ENCODE measurements at places on chromosomes 7 and 10.

DNA sequence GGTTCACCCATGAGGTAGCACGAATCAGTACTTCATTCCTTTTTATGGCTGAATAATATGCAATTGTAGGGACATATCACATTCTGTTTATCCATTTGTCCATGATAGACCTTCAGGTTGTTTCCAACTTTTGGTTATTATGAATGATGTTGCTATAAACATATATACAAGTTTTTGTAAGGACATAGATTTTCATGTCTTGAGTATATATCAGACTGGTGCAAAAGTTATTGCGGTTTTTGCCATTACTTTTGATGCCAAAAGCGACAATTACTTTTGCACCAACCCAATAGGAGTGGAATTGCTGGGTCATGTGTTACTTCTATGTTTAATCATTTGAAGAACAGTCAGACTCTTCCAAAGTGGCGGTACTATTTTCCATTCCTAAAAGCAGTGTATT lies 361.5 kb downstream of the RPS24 start:
- no peak overlapping the region for H3K4me3 ChIP-seq
- no peak for DNase-seq
- no peaks in the 10 kb centered on the region for H3K27me3 ChIP-seq
- no peaks in the 10 kb centered on the region for H3K36me3 ChIP-seq
- no peak overlapping the region for H3K27ac ChIP-seq

DNA sequence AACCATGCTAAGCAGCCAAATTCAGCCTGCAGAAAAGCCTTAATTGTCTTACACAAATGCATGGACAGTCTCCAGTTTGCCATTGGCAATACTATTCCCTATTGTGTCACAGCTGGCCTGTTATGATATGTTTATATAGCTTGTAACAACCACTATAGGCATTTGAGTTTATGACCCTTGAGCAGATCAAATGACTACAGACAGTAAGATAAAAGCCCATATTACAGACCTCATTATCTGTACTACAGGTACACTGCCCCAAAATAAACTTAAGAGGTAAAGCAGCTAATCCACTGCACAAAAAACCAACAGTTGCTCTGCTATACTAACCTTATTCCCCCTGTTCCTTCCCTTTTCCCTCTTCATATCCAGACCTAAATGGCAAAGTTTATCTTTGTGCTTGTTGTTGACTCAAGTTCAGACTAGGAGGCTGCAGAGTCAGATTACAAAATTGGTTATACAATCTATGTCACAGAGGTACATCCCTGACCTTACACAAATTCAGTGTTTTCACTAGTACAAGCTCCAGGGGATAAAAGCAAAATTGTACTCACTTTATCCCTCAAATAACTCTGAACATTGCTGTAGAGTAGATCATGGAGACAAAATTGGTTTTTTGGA lies 218.4 kb downstream of the GRM8 start:
- H3K27ac ChIP-seq = no peak overlapping the region
- no peaks in the 10 kb centered on the region for H3K36me3 ChIP-seq
- H3K27me3 ChIP-seq = peaks cover 25% of the 10 kb centered on the region
- DNase-seq = no peak

- no peak overlapping the region for H3K27ac ChIP-seq
- no peak for DNase-seq
- no peak overlapping the region for H3K4me3 ChIP-seq
- no peaks in the 10 kb centered on the region for H3K36me3 ChIP-seq
Observed at GRCh38 chr10:71084061-71084817, 128.1 kb upstream of the UNC5B start.

DNA sequence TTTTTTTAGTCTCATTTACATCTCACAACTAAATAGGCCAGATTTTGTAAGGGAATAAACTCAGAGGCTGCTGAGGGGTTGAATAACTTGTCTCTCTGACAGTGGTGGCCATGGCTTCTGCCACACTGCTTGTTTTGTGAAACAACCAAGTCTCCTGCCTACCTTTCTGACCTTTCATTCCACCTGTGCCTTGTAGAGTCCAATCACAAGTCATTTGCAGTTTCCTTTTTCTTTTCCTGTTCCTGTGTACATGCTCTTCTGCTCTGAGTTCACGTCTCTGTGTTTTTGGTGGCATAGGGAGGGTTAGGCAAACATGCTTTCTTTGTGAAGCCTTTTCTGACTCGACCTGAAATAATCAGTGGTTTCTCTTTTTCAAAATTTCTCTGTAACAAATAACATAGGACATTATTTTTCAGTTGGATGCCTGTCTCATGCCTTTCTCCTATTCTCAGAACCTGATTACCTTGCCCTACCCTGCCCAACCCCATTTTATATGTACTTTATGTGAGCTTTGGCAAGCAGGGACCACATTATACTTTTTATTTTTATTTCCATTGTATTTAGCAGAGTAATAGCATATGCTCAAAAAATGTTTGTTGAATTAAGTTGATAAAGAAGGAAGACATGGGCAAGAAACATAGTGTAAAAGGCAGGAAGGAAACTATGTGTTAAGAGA lies 81.7 kb downstream of the HDAC9 start:
- no peaks in the 10 kb centered on the region for H3K27me3 ChIP-seq
- DNase-seq = no peak
- no peak overlapping the region for H3K4me3 ChIP-seq
- no peaks in the 10 kb centered on the region for H3K36me3 ChIP-seq
- no peak overlapping the region for H3K27ac ChIP-seq

DNA sequence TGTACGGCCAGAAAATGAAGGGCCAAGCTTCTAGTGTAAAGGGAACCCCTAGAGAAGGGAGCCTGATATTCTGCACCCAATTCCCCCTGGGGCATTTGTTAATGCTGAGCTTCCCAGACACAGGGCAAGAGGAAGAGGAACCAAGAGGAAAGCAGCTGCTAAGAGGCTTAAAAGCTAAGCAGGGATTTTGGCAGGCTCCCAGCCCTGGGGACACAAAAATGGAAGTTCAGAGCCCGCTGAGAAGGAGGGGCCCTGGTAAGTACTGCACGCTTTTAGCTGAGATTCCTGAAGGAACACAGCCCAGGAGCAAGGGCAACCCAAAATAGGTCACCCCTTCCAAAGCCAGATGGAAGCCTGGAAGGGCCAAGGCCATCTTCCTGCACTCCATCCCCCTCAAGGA lies 387.3 kb upstream of the MGMT start:
- H3K4me1 ChIP-seq = peaks cover 4% of the 10 kb centered on the region
- no peak overlapping the region for H3K27ac ChIP-seq
- H3K27me3 ChIP-seq = no peaks in the 10 kb centered on the region

- H3K4me3 ChIP-seq = peak overlapping the region; percentile 63
- no peak overlapping the region for H3K27ac ChIP-seq
- no peak for DNase-seq
Observed at GRCh38 chr7:1666823-1667565, 3.1 kb upstream of the ELFN1 start.

- H3K4me1 ChIP-seq = peaks cover 7% of the 10 kb centered on the region
- no peak overlapping the region for H3K4me3 ChIP-seq
- no peak overlapping the region for H3K27ac ChIP-seq
- no peak for DNase-seq
Observed at GRCh38 chr10:4199196-4199595, 414.2 kb upstream of the KLF6 start.

DNA sequence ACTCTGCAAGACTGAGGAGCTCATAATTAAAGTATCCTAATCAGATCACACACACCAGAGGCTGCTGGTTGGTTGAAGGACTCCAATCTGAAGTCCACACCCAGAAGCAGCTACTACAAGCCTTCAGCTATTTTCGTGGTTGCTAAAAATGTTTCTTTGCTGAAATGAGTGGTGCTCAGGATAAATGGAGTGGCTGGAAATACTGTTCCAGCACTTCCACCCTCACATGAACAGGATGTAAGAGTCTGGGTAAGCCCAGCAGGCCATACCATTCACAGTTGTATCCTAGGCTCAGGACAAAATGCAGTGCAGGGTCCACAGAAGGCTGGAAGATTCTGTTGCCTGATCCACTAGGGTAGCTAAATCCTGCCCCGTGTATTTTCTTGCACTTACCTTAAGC lies 34.1 kb downstream of the AFAP1L2 start:
- no peaks in the 10 kb centered on the region for H3K36me3 ChIP-seq
- no peak for DNase-seq
- peaks cover 3% of the 10 kb centered on the region for H3K27me3 ChIP-seq
- H3K4me3 ChIP-seq = no peak overlapping the region
- no peak overlapping the region for H3K27ac ChIP-seq
- H3K4me1 ChIP-seq = no peaks in the 10 kb centered on the region

- H3K4me3 ChIP-seq = no peak overlapping the region
- peaks cover 21% of the 10 kb centered on the region for H3K36me3 ChIP-seq
- H3K27ac ChIP-seq = no peak overlapping the region
- H3K27me3 ChIP-seq = no peaks in the 10 kb centered on the region
- H3K4me1 ChIP-seq = peaks cover 4% of the 10 kb centered on the region
Observed at GRCh38 chr7:38222481-38223096, 44.5 kb downstream of the STARD3NL start.

- no peak overlapping the region for H3K4me3 ChIP-seq
- H3K27ac ChIP-seq = no peak overlapping the region
- no peaks in the 10 kb centered on the region for H3K36me3 ChIP-seq
- no peaks in the 10 kb centered on the region for H3K27me3 ChIP-seq
- H3K4me1 ChIP-seq = no peaks in the 10 kb centered on the region
Observed at GRCh38 chr10:20744821-20745220, 152.3 kb downstream of the NEBL start.

DNA sequence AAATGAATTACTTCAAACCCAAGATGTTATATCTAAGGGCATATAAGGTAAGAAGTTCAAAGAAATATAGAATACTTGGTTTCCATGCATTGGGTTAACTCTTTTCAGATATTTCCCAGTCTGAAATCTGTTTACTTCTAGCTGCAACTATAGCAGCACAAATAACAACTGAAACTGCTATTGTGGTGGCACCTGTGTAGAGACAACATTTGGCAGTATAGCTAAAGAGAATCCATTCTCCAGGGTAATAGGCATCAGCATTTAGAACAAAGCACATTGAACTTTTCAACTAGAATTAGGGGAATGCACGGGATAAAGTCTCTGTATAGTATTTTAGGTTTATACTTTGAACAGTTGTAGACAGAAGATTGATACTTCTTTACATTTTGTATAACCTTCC lies 19.7 kb upstream of the CALCR start:
- DNase-seq = no peak
- H3K27me3 ChIP-seq = no peaks in the 10 kb centered on the region
- H3K27ac ChIP-seq = no peak overlapping the region
- no peaks in the 10 kb centered on the region for H3K36me3 ChIP-seq
- H3K4me1 ChIP-seq = no peaks in the 10 kb centered on the region

Measured in activated naive CD8-positive, alpha-beta T cell treated with anti-CD3 and anti-CD28 coated beads for 36 hours (primary cell).